CD4-positive, alpha-beta T cell treated with Interleukin-12 subunit alpha and Interleukin-12 subunit beta, for 1 hour (primary cell): ENCODE measurements at places on chromosomes 11 and 22.

GRCh38 chr11:75969626-75970308 lies 154.8 kb downstream of the UVRAG start:
- DNase-seq, result no peak

DNA sequence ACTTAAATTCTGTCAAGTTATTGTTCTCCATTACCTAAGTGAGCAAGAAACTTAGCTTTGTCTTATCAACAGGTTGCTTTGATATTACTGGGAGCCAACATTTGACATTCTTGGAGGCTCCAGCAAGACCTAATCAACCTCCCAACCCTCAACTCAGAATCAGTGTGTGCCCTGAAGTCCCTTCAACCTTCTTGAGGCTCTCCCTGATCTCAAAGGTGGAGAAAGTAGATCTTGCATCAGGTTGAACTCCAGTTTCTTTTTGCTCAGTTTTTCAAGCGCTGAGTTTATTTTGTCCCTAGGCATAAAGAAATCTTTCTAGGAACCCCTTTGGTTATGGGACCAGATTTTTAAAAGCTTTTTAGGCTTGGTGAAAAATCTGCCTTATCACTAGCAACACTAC lies 1.4 kb downstream of the FAM111A start:
- DNase-seq, result no peak

DNA sequence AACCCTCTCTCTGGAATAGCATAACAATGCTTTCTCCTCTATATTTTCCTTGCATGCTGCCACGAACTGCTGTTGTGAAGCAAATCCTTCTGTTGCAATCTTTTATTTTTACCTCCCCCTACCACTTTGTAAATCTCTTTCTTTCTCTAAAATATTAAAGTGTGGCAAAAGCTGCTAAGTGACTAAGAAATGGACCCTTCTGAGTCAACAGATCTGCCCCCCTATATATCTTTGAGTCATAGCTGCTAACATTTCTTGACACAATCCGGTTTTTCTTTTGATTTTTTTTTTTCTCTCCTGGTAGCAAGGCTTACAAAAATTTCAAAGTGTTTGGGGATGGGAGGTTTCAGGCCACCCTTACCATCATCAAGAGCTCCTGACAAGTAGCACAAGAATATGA lies 39.0 kb upstream of the KIRREL3 start:
- no peak for DNase-seq

DNA sequence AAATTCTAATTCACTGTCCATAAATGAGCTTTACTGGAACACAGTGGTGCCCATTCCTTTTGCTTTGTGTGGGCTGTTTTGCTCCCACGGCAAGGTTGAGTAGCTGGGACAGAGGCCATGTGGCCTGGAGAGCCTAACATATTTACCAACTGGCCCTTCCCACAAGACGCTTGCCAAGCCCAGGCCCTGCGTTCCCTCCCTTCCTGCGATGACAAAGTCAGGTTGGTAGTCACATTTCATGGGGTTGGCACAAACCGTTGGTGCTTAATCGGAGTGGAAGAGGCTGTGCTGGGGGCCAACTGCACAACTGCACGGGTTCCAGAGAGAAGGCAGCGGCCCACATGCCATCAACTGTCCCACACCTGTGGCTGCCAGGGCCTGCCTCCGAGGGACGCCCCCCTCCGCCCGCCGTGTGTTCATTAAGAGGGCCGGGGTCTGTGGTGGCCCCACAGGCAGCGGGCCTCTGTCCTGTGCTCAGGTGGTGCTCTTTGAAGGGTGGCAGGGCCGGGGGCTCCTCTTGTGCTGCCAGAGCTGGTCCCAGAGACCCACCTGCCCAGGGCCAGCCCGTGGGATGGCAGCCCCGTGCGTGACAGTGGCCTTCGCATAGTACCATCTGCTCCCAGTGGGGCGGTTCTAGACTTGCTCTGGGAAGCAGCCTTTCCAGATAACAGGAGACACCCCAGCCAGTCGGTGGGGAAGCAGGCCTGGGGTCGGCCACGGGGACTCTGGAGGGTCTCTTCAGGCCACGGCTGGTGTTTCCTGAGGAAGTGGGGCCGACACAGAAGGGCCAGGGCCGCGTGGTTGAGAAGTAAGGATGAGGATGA lies 81.5 kb upstream of the CLDN5 start:
- DNase-seq, result no peak

GRCh38 chr11:100719809-100720221 lies 32.7 kb downstream of the ARHGAP42 start:
- no peak for DNase-seq

GRCh38 chr11:79363861-79364378 lies 76.9 kb downstream of the TENM4 start:
- no peak for DNase-seq

GRCh38 chr22:50544078-50544745 lies 1.5 kb upstream of the KLHDC7B start:
- peak; percentile 88 for DNase-seq

- DNase-seq, result no peak
These were observed 189.8 kb downstream of the KIRREL3 start for GRCh38 chr11:126810776-126811175.

DNA sequence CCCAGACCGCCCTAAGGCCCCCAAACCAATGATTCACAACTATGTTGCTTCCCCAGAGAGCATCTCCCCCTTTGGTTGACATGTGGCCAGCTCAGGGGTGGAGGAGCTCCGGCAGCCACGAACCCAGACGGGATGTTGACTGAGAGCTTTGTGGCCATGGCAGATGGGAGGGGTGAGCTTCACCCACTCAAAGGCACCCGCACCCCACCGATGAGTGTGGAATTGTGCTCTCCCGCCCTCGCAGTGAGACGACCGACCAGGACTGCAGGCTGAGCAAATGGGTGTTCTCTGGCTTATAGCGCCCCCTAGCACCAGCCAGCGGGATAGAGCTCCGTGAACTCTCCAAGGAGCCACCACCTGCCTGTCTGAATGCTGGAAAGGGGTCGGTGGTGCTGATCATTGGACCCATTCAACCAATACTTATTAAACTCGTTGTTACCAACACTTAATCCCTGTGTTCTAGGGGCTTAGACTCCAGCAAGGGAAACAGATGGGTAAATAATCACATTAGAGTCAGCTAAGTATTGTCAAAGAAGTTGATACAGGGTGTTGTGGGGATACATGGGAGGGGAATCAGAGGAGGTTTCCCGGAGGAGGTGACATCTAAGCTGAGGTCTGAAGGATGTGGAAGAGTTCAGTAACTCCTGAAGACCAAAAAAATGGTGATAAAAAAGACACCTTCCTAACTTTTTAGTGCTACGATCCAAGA lies 4.5 kb upstream of the TIMP3 start:
- peak; percentile 46 for DNase-seq

DNA sequence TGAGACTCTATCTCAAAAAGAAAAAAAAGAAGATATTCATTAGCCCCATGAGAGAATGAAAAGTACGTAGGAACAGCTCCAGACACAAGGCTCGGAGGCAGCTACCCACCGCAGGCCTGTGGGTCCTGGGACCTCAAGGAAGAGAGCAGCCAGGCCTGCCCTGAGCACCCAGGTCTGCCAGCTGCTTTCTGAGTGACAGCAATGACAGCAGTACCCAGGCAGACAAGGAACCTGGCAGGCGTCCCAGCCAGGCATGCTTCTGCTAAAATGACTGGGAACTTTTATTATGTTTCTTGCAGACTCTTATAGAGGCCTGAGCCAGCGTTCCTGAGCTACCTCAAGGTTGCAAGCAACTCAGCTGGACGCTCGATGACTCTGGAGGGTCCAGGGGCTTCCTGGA lies 31.6 kb downstream of the CPT1A start:
- no peak for DNase-seq

GRCh38 chr11:73553266-73553665 lies 44.6 kb downstream of the FAM168A start:
- no peak for DNase-seq

DNA sequence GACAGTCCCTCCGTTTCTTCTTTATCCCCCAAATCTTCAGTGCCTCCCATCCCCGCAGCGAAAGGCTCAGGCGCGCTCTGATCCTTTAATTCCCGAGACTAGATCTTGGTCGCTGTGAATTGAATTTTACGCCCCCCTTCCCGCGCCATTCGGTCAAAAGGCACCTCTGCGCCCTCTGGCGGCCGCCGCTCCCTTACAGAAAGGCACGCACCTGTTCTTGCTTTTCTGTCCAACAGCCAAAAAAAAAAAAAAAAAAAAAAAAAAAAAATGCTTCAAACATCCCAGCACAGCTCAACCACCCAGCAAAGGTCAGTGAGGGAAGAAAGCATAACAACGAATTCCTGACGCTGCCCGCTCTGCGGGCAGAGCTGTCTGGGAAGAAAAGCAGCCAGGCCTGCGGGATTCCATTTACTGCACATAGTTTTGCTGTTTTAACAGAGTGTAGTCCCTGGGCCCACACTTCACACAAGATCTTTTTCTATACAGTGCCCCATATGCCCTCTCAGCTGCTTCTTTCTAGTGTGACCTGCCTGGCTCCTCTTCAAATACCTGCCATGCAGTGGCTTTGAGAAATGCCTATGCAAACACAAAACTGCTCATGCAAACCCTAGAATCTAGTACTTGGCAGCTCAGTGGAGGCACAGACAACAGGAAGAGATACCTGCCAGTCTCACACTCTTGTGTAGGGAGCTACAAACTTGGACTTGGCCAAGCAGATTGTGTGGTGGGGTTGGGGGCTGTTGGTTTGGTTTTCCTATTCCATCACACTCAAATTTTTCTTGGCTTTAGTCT lies 1.3 kb upstream of the ESAM start:
- DNase-seq, result peak; percentile 85

DNA sequence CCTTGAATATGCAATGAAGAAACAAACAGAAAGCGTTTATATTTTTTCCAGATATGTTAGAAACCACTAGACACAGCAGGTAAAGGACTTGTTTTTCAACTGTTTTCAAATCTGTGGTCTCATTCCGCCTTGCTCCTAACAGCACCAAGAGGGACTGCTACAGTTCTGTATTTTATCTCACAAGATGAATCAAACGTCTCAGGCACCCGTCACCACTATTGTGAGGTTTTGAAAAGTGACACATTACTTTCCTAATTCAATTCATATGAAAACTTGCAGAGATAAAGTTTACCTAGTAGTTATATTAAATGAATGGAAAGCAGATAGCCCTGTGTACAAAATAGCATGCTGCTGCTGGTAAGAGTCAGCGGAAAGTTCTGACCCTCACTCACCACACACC lies 386.3 kb downstream of the ETS1 start:
- no peak for DNase-seq

GRCh38 chr11:122772945-122773344 lies 65.4 kb upstream of the CRTAM start:
- DNase-seq, result no peak

- no peak for DNase-seq
These were observed 2.3 kb downstream of the TKFC start for GRCh38 chr11:61335355-61335710.

DNA sequence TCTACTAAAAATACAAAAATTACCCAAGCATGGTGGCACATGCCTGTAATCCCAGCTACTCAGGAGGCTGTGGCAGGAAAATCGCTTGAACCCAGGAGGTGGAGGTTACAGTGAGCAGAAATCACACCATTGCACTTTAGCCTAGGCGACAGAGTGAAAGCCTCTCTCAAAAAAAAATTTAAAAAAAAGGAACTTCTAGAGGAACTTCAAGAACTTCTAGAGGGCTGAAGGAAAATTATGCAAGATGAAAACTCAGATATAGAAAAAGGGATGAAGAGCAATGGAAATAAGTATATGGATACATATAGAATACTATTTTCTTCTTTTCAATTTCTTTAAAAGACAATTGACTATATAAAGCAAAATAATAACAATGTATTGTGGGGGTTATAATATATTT lies 51.2 kb upstream of the PRR5 start:
- no peak for DNase-seq

GRCh38 chr22:36299911-36300310 lies 47.0 kb downstream of the APOL1 start:
- no peak for DNase-seq

GRCh38 chr11:74949753-74950137 lies 679 bp downstream of the SPCS2 start:
- DNase-seq, result no peak

GRCh38 chr11:1494650-1495049 lies 8.1 kb upstream of the MOB2 start:
- DNase-seq, result no peak

DNA sequence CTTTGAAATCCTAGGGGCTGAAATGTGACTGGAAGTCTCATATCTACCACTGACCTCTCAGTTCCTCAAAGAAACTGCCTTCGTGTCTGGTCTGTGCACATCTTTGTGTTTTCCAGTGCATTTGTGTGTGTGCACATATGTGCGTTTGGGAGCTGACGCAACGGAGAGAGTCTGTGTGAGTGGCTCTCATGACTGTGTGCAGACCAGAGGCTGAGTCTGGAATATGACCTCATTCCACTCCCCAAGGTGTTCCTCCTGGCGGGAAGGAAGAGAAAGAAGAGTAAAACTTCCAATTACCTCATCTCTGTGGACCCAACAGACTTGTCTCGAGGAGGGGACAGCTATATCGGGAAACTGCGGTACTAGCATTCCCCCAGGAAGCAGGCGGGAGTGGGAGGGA lies 16.5 kb downstream of the TUB start:
- DNase-seq, result no peak

DNA sequence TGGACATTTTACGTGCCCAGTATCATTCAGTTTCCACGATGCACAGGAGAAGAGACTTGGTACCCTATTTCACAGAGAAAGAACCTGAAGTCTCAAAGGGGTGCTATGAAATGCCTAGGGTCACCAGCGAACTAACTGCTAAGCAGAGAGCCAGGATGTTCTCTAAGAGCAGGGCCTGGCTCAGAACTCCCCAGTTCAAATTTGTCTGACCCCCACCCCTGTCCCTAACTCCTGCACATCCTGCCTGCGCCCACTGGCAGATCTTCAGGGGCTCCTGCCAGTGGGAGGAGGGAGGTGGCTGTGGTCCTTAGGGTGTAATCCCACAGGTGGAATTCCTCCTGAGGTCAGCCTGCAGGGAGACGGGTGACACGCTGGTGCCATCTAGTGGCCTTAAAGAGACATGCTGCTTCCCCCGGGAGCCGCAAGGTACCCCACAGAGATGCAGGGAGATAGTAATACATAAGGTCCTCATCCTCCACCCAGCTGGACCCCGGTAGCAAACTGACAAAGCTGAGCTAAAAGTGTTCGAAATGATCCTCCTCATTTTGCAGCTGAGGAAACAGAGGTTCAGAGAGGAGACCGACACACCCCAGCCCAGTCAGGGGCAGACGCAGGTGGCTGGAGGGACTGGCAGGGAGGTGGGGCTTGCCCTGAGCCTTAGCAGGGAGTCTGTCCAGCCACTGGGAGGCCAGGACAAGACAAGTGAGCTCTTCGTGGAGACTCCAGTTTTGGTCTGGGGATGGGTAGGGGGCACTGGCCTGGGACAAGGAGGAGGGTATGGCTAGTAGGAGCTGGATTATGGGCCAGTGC lies 34.1 kb downstream of the MB start:
- peak; percentile 62 for DNase-seq
